ENCODE measurements at places on chromosomes 6 and 20. TPM values are rescaled to one million over a fixed set of nuclear protein-coding genes. Genes with fewer than 3 reads are reported as not detected.

GPSM3 gene
- total RNA-seq, result 72.1 TPM

BTN3A1 gene
- total RNA-seq, result 40.0 TPM

SLC17A4 gene
- not detected for total RNA-seq

UBD gene
- total RNA-seq, result 0.31 TPM

BHLHE23 gene
- not detected for total RNA-seq

ISM1 gene
- 0.27 TPM for total RNA-seq

SALL4 gene
- not detected for total RNA-seq

LAMP5 gene
- not detected for total RNA-seq

ETV7 gene
- 0.99 TPM for total RNA-seq

PRICKLE4 gene
- not detected for total RNA-seq

Measured in activated naive CD4-positive, alpha-beta T cell treated with anti-CD3 and anti-CD28 coated beads for 36 hours (primary cell).